Stimulated activated CD8-positive, alpha-beta memory T cell treated with anti-CD3 and anti-CD28 coated beads, Interleukin-7, amount 100 ng/mL, for 1 hour (primary cell): ENCODE measurements at places on chromosomes 4 and X.

DNA sequence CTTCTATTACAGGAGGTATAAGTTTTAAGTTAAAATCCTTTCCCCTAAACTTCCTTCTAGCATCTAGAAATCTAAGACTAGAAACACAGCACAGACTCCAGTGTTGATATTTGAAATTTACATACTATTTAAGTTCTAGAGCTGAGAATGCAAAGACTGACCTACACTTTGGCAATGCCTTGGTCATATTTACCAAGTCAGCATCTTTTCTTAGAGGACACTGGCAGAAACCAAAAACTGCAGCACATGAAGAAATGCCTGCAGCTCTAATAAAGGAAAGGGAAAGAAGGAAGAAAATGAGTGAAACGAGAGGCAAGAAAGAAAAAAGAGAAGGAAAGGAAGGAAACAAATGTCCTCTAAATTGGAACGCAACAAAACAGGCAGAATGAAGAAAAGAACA, 443.7 kb upstream of the RASGEF1B start:
- no peak for DNase-seq

- DNase-seq = no peak
Observed at GRCh38 chr4:62168681-62169080, 968.6 kb downstream of the ADGRL3 start.

DNA sequence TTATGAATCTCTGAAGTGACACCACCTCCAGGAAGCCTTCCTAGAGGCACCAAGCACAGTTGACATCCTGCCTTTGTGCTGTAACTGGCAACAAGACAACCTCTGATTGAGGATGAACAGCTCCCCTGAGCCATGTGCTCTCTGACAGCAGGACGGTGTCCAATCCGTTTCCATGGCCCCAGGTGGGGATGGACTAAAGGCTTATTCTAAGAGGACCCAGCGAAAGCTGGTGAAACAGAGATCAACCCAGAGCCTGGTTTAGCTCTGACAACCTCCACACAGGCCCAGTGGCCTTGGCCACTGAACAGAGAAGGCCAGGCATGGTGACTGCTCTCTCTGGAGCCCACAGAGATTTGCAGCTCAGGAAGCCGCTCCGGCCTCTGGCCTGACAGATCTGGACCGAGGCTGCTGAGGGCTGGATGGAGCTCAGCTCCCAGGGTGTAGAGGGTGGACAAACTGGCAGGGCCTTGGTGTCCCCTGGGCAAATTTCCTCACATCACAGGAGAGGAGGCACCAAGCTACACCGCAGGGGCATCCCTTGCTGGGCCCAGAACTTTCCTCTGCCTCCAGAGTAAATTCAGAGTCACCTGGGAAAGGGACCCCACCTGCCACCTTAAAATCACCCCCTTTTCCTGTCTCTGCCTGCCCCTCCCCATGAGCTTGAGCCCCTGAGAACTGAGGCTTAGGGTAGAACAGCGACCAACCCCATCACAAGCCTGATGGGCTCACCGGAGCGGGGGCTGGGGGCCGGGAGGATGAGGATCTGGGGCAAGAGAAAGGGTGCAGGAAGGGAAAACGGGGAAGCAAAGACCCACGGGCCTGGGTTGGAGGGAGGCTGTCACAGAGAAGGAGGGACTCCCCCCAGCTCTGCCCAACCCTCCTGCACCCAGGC, 40.2 kb downstream of the HMX1 start:
- no peak for DNase-seq

DNA sequence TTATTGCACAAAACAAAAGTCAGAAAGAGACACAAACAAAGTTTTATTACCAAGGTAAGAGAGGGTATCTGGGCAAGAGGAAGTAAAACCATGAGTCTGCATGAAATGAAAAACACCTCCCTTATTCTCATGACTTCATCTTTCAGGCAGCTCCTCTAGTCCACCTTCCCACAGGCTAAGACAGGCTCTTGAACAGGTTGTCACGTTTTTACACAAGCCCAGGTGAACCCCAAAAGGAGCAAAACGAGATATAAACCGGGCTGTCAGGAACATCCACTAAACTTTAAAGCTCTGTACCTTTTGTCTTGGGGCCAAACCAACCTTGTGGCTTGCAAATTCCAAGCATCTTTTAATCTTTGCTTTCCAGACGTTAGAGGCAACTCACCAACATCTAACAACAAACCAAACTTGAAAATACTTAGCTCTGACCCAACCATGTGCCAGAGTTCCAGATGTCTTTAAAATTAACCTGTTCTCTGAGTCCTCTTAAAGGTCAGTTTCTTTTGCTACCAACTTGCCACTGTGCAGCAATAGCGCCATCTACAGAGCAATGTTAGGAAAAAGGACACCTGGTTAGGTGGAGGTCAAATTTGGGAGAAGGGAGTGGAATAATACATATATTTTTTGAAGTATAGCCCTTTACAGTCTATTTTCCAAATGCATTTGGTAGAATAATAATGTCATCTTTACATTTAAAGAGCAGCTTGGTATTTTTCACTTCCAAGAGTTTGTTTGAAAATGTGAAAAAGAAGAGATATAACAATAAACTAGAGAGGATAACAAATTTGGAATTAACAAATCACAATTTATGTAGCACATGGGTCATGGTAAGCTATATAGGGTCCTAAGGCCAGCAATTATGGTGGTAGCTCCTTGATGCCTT, 73.1 kb downstream of the QRFPR start:
- peak; percentile 8 for DNase-seq

DNA sequence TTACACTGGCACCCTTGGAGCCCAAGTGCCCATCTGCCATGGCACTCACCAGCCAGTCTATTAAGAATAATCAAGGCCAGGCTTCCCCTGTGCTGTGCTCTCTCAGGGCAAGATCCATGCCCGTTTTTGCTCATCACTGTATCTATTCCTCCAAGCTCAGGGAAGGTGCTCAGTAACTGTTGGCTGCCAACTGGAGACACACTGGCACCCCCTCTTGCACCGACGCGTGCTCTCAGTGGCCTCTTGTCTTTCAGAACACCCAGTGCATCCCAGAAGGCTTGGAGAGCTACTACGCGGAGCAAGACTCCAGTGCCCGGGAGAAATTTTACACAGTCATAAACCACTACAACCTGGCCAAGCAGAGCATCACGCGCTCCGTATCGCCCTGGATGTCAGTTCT, 30.1 kb downstream of the NSG1 start:
- no peak for DNase-seq

GRCh38 chr4:26110493-26110892, 196.5 kb downstream of the SMIM20 start:
- no peak for DNase-seq

- no peak for DNase-seq
Observed at GRCh38 chrX:38879631-38880220, 78.5 kb downstream of the MID1IP1 start.
